Upper lobe of right lung (tissue), 1 donor: ENCODE measurements at places on chromosomes 7 and 10. TPM values are rescaled to one million over a fixed set of nuclear protein-coding genes. Genes with fewer than 3 reads are reported as not detected.

Gene TUBAL3
- not detected for total RNA-seq

Gene NOD1
- total RNA-seq = 43.5 TPM

Gene ZNF117
- total RNA-seq = 18.7 TPM

Gene GPR141
- 4.0 TPM for total RNA-seq

Gene SAP25
- total RNA-seq = 6.4 TPM

Gene FAM25G
- not detected for total RNA-seq

Gene FAM241B
- 5.2 TPM for total RNA-seq
